ENCODE measurements at places on chromosomes 7 and 10. TPM values are rescaled to one million over a fixed set of nuclear protein-coding genes. Genes with fewer than 3 reads are reported as not detected.

Gene NPC1L1
- total RNA-seq: 0.06 TPM

Gene SLC25A40
- total RNA-seq: 6.5 TPM

Gene RNLS
- total RNA-seq: 9.4 TPM

Gene NPSR1
- not detected for total RNA-seq

Gene FOXL3
- not detected for total RNA-seq

Gene ELN
- 0.08 TPM for total RNA-seq

Gene TMEM140
- total RNA-seq: 0.97 TPM

Gene OPN1SW
- total RNA-seq: not detected

Gene COL1A2
- not detected for total RNA-seq
